ENCODE measurements at places on chromosomes 3 and 15. TPM values are rescaled to one million over a fixed set of nuclear protein-coding genes. Genes with fewer than 3 reads are reported as not detected.

CHRD gene
- 2.4 TPM for total RNA-seq

CEP63 gene
- total RNA-seq: 16.8 TPM

KCNAB1 gene
- not detected for total RNA-seq

SLC22A14 gene
- 0.36 TPM for total RNA-seq

SERPINI2 gene
- total RNA-seq: not detected
